ENCODE measurements at places on chromosomes 5 and 9.

- no peak for DNase-seq
Observed at GRCh38 chr9:95132366-95133324, 184.9 kb downstream of the FANCC start.

- no peak for DNase-seq
Observed at GRCh38 chr5:72013766-72014624, 93.3 kb upstream of the MAP1B start.

GRCh38 chr5:65555287-65555686 is 7.7 kb downstream of the CENPK start:
- DNase-seq, result no peak

GRCh38 chr5:149358294-149358651 is 427 bp downstream of the PCYOX1L start:
- peak; percentile 17 for DNase-seq

DNA sequence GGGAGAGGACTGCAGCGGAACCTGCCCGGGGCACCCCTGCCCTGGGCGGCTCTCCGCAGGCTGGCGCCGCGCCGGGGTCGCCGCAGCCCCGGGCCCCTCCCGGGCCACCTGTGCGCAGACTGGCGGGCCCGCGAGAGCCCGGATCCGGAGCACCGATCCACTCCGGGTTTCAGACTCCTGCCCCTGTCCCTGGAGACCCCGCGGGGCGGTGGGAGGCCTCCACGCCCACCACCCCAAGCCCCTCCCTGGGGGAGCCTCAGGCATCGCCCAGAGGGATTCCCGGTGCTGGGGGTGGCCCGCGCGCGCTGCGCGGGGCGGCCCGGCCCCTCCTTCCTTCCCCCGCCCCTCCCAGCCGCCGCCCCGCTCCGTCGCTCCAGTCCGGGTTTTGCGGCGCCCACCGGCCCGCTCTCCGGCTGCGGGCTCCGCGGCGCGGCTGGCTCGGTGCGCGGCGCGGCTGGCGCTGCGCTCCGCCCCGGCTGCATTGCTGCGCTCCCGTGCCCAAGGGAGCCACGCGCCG is at the start of gene UNC5A:
TSS of gene UNC5A (plus strand) at position 479 of the 517 bp plus-strand sequence. CDS start 192 bp downstream, outside the sequence.
- peak; percentile 54 for DNase-seq

DNA sequence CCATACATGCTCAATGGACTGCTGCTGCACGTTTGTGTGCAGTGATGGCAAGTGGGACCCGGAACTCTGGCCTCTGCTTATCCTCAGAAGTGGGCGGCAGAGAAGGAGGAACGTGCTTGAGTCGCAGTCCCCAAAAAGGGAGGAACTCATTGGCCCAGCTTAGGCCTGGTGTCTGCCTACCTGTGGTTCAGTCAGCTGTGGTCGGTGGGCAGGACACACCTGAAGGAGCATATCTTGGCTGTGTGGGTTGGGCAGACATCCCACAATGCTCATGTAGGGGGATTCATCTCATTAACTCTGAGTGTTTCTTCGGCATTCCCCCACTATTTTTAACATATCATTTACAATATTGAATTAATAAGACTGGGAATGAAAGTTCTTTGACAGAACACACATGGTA is 122.9 kb upstream of the IL12B start:
- no peak for DNase-seq

GRCh38 chr5:38768412-38769211 is 77.2 kb upstream of the OSMR start:
- DNase-seq, result no peak

GRCh38 chr9:82597241-82598203 is 465.4 kb downstream of the RASEF start:
- DNase-seq, result no peak

DNA sequence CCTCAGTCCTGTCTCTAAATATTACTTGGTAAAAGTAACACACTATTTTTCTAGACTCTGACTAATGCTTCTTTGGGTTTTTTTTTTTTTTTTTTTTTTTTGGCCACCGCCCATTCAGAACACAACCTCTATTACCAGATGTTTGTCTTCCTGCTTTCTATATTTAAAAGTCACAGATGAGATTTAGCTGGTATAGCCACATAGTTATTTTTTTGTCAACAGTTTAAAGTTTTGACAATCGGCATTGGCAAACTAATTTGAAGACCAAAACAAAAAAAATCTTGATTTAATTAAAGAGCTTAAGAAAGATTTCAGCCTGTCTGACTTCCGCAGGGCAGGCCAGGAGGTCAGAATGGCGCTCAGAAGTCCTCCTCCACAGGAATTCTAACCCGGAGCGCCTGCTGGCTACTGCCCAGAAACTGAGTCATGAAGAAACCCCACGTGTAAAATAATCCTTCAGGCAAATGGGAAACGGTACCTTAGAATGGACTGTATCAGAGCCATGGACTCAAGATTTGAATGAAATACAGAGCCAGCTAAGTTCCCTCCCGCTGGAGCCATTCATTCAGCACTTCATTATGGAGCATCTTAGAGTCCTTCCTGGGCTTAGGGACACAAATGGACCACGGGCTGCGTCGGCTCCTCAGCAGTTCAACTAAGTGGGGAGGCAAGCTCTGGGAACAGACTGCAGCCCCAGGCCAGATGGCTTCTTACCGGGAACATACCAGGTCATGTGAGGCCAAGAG is 55.6 kb downstream of the PTPDC1 start:
- DNase-seq, result peak; percentile 93

- DNase-seq, result peak; percentile 96
Observed at GRCh38 chr5:172806897-172807672, 27.0 kb upstream of the ERGIC1 start.

GRCh38 chr9:95764533-95765319 is 110.8 kb upstream of the ERCC6L2 start:
- no peak for DNase-seq

- DNase-seq, result peak; percentile 68
Observed at GRCh38 chr5:56176155-56176798, 56.9 kb downstream of the ANKRD55 start.

DNA sequence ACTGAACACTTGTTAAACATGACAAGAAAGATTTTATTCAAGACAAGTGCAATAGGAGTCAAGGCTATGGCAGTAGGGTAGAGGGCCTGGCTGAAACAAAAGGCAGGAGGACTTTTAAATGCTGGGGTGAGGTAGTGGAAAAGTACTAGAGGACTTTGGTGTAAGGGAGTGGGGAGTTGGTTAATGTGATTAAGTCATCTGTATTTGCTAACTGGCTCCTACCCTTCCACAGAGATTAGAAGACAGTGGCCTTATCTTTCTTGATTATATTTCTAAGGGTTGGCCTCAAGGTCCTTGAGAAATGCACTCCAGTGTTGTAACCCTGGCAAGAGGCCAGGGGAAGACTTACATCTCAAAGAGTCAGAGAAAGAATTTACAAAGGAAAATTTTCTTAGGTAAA is 160.2 kb upstream of the FTMT start:
- no peak for DNase-seq

DNA sequence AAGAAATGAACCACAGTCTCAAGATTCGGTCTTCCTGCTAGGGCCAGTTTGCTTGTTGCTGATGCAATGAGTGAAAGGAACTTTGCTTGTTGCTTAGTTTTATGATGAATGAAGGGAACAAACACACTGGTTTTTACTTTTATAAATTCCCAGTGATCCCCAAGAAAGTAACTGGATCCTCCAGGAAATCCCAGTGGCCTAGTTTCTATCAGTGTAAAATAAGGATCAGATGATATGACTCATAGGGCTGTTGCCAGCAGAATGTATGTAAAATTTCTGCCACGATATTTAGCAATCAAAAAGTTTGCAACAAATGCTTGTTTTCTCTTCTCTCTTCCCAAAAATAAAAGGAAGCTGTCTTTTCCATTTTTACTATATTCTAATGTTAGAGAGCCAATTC is 160.1 kb upstream of the CDKN2B start:
- DNase-seq, result no peak

- no peak for DNase-seq
Observed at GRCh38 chr9:111151537-111151936, 113.3 kb upstream of the LPAR1 start.
